Stimulated activated CD8-positive, alpha-beta memory T cell treated with anti-CD3 and anti-CD28 coated beads, Interleukin-2, amount 100 ng/mL, for 1 hour (primary cell): ENCODE measurements at places on chromosomes 7 and 10.

DNA sequence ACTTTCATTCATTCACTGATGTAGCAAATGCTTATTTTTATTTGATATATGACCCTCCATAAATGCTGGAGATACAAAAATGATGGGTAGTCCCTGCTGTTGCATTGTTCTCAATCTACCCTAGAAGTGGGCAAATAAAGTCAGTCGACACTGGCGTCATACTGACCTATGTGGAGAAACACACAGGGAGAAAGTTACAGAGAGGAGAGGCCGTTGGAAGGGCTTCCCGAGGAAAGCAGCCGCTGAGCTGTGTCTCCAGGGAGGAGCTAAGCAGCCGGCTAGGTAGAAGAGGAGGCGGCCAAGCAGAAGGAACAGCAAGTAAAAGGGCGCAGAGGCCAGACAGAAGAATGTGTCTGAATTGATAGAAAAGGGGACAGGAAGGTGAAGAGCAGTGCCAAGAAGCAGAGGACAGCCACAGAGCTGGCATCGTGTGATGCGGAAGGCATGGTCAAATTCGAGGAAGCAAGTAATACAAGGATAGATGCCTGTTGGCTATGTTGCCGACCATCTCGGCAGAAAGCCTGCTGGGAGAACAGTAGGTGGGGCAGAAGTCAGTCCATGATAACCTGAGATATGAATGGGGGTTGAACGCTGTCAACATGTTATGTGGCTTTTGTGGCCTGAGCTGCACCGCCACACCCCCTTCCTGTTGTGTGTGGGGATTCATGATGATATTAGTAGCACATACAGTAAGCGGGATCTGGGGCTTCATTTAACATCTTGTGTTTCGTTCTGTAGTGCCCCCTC lies 25.9 kb downstream of the ST8SIA6 start:
- DNase-seq = peak; percentile 49

DNA sequence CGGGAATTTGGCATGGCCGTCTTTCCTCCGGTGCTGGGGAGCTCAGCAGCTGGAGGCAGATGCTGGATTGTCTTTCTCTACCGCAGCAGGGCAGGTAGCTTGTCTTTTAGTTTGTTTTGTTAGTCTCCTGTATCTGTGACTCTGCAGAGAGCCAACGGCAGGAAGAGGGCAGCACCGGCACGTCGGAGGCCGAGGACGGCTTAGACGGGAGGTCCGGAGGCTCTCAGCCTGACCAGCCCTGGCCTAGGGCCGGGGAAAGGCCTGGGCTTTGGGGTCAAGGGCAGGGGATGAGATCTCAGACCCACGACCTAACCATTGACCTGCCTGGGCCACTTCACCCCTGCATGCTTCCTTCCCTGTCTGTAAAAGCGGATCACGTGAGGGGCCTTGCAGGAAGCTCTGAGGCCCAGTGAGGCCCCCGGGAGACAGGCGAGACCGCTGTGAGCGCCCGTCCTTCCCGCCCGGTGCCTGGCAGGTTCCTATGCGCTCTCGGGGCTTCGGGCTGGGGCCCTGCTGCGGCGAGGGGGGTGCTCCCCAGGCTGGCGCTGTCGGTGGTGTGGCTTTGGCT lies 72.7 kb downstream of the LHPP start:
- DNase-seq = no peak

GRCh38 chr10:87635498-87636312 lies 24.0 kb upstream of the PAPSS2 start:
- DNase-seq = no peak

DNA sequence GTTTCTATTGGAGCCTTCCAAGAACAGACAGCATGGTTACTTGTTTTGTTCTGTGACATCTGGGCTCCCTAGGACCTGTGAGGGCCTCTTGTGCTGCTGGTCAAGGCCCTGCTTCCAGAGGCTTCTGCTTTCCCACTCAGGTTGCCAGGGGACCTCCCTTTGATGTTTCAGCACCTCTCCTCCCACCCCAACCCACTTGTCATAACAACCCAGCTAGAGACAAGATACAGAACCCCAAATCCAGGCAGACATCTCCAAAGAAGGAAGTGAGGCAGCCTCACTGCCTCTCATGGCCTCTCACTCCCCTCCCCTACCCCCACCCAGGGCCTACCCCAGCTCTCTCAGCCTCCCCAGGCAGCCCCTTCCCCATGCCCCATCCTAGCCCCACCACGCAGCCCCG lies 11.3 kb downstream of the NFKB2 start:
- no peak for DNase-seq

DNA sequence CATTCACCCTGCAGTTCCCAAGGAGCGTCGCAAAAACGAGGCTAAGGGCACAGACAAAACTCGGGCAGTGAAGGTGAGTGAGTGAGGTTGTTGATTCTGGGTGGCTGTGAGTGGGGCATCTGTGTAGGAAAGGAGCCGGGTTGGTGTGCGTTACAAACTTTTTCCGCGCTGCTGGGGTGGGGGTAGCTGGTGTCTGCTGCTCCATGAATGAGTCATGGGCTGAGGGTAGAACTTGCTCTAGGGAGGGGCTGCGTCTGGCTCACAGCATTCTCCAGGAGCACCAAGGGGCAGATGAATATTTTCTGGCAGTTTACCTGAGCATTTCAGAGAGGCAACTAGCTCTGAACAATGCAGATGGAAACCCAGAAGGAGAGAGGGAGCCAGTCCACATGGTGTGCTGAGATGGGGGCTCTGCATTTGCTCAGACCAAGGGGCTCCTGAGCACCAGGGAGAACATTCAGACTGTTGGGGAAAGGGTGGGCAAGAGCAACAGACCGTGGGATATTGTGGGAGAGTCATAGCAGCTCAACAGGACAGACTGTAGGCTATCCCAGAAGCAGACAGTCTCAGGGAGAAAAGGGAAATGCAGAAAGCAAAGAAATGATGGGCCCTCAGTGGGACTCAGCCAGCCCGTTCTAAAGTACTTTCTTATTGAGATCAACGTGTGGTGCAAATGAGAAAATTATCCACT lies 18.8 kb downstream of the NOBOX start:
- DNase-seq = no peak

GRCh38 chr10:68501691-68502090 lies 25.6 kb downstream of the SLC25A16 start:
- no peak for DNase-seq

DNA sequence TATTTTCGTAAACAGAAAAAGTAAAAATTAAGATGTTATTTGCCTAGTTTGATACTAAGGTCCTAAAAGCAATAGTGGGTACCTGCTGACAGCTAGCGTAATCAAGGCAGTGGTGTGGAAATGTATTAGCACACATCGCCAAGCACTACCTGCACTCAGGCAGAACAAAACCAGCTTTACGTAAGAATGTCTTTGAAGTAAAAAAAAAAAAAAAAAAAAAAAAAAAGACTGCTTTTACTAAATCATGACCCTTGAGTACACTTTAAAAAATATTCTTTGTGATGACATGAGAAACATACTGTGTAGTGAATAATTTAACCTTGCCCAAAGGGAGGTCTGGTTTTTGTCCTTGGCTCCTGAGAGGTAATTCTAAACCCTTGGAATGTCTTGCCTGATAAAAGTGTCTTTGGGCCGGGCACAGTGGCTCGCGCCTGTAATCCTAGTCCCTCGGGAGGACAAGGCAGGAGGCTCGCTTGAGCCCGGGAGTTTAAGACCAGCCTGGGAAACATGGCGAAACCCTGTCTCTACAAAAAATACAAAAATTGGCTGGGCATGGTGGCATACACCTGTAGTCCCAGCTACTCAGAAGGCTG lies 12.7 kb downstream of the XRCC2 start:
- DNase-seq = no peak

DNA sequence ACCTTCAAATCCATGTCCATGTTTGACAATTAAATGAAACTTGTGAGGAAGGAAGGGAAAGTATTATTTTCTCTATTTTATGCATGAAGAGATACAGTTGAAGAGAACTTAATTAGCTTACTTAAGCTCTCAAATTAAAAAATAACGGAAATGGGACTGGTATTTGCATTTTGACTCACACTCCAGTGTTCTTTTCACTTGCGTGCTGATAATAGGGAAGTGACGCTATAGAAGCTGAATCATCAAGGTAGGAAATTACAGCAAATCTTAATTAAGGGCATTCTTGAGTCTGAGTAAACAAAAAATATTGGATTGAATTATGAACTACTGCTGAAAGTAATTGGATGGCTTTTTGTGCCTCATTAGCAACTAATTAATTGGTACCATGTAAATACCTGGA lies 44.0 kb upstream of the NPVF start:
- no peak for DNase-seq

GRCh38 chr10:37754538-37755323 lies 102.7 kb downstream of the ZNF248 start:
- no peak for DNase-seq

- DNase-seq = no peak
These were observed 223.1 kb downstream of the CUX1 start for GRCh38 chr7:102040569-102040968.

GRCh38 chr10:95229724-95230627 lies 35.9 kb downstream of the ACSM6 start:
- DNase-seq = no peak

GRCh38 chr7:28509251-28510025 lies 97.1 kb downstream of the CREB5 start:
- DNase-seq = no peak

DNA sequence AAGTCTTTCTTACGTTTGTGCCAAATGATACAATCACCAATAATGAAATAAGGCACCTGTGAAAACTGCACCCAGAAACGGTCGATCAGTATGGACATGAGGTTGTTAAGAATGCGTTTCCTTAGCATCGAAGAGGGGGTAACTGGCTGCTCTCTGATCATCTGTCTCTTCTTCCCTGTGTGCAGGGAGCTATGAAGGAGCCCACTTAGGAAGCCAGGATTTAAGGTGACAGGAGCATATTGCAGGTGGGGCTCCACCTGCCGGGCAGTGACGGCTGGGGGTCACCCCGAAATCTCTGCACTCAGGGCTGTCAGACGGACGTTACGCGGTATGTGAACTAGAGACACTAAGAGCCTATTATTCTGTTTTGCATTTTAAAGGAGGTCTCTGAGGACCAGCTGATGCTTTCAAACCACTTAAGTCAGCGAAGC lies 64.5 kb downstream of the CARD11 start:
- DNase-seq = no peak
